ENCODE measurements at places on chromosomes 2 and 18.

- no peak for DNase-seq
Observed at GRCh38 chr2:104846786-104847585, 6.9 kb upstream of the POU3F3 start.

DNA sequence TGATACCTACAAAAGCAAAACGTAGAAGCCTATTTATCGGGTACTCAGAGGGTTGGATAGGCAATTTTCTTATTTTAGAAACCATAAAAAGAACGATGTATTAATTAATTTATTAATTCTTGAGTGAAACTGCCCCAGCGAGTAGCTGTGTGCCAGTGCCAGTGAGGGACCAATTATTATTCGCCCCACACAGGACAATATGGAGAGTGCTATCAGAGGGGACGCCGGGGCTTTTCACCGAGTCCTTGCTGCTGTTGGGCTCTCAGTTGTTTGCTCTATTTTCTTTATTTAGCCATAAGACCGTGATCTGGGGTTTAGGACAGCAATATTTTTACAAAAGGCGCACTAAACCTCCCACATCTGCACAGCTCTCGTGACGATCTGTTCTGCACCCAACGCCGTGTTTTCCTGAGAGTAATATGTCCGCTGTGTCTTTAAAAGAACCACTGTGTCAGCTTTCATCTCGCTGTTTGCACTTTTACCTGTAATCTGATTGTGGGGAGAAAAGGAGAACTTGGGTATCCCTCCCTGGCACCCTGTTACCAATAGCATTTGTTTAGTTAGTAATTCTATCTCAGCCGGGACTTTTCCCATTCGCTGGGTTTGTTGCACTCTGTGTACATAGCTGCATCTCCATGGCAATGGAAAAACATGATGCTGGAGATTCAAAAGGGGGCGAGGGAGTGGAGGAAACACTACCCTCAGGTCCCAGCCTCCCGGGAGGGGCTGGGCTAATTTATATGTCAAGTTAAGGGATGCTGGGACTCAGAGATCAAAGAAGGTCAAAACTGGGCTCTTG, 30.1 kb upstream of the ZNF516 start:
- no peak for DNase-seq

GRCh38 chr2:46207591-46207990, 89.6 kb upstream of the EPAS1 start:
- DNase-seq: no peak

GRCh38 chr2:54053830-54054229, 61.6 kb upstream of the ACYP2 start:
- DNase-seq: no peak

DNA sequence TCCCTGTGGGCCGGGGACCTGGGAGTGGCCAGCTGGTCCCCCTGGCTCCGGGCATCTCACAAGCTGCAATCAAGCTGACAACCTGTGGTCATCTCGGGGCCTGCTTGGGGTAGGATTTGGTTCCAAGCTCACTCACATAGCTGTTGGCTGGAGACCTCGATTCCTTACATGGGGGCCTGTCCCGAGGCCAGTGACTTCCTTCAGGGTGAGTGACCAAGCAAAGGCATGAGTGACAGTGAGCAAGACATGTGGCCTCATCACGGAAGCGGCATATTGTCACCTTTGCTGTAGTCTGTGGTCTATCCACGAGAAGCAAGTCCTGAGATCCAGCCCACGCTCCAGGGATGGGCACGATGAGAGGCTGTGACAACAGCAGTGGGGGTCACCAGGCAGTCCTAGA, 131.4 kb upstream of the ID2 start:
- no peak for DNase-seq

DNA sequence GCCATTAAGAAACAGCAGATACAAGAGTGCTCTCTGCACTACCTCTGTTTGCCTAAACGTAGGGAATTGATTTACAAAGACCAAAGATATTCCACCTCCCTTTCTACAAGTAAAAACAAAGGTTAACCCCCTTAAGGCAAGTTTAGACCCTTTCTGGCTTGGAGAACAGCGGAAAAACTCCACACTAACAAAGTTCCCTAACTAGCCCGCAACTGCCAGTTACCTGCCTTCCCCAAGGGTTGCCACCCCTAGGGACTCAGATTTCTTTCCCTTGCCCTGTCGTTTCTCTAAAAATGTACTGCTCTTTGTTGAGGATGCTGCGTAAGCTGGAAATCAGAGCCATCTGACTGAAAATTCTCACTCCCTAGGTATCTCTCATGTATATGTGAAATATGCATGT, 627.5 kb upstream of the SOX11 start:
- no peak for DNase-seq

DNA sequence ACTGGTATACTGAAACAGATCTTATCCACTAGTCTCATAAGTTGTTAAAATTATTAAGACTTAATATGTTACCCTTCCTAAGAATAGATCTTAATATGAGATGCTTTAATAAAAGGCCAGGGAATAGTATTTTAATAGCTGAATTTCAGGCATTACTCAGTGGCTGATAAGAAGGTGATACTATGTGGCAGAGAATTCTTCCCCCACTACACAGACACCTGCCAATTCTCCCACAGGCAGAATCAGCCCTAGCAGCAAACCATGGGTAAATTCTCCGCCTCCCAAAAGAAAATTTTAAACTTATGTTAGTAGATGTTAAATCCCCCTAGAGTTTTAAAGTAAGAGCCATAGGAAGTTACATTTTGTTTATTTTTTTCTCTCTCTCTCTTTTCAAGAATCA, 888.8 kb downstream of the LRP1B start:
- no peak for DNase-seq

DNA sequence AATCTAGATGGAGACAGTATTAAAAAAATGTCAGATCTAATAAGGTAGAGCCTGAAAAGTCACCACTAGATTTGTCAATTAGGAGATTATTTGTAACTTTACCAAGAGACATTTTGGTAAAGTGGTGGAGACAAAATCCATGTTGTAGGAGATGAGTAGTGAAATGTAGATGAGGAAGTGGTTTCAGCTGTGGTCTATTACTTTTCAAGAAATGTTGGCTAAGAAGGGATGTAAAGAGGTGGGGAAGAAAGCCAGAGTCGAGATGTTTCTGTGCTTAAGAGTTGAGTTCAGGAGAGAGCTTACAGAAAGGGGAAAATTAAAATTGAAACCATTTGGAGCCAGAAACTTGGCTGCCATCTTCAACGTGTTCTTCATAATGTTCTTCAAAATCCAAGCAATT, 22.2 kb downstream of the ACVR2A start:
- DNase-seq: no peak

- no peak for DNase-seq
Observed at GRCh38 chr2:216014006-216014405, 655 bp upstream of the MREG start.

- DNase-seq: no peak
Observed at GRCh38 chr2:138030459-138030858, 66.2 kb downstream of the HNMT start.

DNA sequence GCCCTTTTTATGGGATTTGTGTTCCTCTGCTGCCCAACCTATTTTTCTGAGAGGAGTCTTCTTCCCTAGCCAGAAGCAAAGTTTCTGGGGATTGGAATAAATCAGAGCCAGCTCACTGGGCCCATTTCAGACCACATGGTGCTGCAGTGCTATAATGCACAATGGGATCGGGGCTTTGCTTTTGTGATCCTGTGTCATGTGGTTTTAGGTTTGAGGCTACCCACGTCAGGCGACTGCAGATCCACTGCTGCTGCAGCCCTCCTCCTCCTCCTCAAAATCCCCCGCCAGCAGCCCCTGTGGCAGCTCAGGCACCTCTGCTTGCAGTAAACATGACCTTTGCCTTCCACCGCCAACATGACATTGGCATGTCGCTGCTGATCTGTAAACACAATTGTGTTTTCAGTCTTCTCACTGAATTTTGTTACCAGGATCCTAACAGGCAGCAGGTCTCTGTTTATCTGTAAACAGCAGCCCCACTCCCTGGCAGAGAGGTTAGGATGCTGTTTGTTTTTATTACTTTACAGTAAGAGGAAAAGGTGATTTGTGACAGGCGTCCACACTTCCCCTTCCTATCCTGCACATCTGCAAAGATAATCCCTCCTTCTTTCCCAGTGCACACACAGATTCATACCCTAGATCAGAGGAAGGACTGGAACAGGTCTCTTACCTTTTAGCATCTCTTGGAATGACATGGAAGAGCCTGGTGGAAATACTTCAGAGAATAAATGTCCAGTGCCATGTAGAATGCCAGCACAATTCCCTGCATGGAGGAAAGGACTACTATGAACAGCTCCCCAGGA, 130.8 kb downstream of the FOXI3 start:
- DNase-seq: no peak

GRCh38 chr2:84894758-84895520, 10.5 kb upstream of the TMSB10 start:
- no peak for DNase-seq

GRCh38 chr2:241649927-241650326, 12.4 kb downstream of the ATG4B start:
- no peak for DNase-seq

DNA sequence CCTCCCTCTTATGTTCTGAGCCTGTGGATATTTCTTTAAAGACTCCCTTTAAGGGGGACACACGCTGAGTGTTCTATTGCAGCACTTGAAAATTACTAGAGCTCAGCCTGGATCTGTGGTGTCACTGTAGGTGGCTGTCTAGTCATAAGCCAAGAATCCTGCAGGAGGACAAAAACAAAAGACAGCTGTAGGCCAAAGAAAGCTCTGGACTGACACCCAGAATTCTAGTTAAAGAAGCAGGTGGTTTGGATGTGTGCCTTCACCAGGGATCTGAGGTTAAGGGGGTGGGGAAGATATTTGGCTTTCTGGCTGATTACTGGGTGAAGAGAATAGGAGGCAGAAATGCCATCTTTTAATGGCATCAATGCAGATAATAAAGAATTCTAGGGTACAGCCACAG, 842.5 kb upstream of the NXPH2 start:
- no peak for DNase-seq

GRCh38 chr2:48439102-48439501, 90.9 kb upstream of the STON1 start:
- DNase-seq: no peak

GRCh38 chr2:234331566-234331965, 165.3 kb downstream of the ARL4C start:
- DNase-seq: no peak

GRCh38 chr18:80191264-80191663, 56.0 kb downstream of the PARD6G start:
- DNase-seq: no peak

DNA sequence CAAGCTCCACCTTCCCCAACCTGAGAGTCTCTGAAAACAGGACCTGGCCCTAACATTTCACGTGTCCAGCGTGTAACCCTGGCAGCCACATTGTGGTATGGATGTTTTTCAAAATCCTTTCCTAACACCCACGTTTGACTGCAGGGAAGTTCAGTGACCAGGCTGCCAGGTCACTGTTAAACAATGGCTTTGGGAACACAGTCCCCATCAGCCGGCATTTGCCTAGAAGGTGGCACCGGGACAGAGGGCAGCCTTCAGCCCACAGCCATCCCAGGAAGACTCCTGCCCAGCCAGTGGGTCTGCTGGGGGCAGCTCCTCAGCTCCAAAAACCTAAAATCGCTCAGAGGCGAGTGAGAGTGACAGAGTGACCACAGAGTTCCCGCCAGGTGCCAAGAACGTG, 140.2 kb downstream of the SH3BP4 start:
- DNase-seq: no peak

DNA sequence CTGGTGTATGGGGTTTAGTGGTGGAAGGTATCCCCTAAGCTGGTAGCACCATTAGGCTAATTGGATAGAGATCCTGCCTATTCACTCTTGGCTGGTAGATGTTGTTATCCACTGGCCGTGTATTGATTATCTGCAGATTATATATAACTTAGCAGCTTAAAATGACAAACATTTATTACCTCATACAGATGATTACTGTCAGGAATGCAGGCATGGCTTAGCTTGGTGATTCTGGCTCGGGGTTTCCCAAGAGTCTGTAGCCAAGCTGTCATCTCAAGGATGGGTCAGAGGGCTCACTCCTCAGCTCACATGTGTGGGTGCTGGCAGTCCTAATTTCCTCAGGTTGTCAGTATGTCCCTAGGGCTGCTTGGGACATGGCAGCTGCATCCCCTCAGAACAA, 465.8 kb downstream of the PARD3B start:
- no peak for DNase-seq

DNA sequence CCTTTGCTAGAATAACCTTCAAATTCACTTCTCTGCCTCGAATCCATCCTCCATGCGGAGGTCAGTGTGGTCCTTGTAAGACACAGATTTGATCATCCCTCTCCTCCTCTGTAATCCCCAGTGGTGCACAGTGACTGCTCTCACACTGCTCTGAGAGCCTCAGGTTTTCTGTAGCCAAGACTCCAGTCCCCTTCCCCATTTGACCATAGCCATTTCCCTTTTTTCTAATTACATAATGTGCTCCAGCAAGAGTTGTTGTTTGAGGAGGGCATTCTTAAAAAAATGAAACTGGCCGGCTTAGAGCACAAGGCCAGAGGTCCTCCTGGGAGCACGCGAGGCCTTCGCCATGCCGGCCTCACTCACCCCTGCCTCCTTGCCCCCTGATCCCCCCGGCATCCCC, 34.7 kb upstream of the LPIN1 start:
- DNase-seq: no peak

DNA sequence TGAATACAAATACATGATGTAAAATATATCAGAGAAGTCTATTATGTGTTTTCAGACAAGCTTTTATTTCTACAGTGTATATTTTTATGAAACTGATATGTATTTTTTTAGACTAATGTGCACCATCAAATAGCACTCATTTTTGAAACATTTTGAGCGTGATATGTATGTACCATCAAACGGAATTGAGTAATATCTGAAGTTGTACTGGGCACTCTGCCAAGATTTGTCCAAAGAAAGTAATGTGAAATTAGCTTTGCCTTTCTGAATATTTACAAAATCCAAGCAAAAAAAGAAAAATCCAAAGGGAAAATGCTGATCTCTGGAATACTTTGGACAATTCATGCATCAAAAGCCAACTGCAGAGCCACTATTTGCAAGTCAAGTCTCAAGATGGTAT, 972.0 kb downstream of the DPP10 start:
- DNase-seq: no peak

DNA sequence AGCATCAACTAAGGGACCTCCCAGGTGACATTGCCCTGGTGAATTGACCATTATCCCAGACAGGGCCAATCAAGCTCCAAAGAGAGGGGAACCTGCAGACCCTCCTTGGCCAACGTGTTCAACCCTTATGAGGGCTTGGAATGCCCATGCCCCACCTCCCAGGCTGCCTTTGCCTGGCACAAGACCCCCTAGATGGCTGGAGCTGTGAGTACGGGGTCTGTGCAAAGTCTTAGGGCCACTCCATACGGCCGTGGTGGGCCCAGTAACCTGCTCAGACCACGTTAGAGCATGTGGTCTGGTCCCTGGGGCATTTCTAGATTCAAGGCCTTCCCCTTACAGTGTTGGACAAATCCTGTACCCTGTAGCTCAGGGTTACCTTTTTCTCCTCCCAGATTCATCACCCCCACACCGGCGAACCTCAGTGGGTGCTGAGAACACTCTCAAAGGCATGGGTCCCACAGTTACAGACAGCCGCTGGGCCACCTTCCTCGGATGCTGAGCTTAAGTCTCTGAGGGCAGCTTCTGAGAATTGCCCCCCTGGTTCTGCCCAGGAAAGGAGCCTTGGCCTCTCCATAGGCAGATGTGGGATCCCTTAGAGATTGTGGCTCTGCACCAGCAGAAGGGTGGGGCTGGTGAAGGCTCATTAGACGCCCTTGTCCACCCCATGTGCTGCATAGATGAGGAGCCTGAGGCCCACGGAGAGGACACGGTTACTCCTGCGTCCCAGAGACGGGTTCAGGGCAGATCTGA, 18.3 kb upstream of the KCNK3 start:
- no peak for DNase-seq

GRCh38 chr2:62156861-62157496, 38.9 kb upstream of the B3GNT2 start:
- DNase-seq: no peak

GRCh38 chr18:57803103-57803969, at the start of gene ATP8B1:
TSS of gene ATP8B1 (minus strand) at chr18:57803315. CDS start at chr18:57731807, 71,508 bp downstream.
- peak; percentile 96 for DNase-seq

All from lower lobe of right lung (tissue), 2 donors.